Nucleus accumbens (tissue), 56 donors: ENCODE measurements at places on chromosomes 11 and 22.

DNA sequence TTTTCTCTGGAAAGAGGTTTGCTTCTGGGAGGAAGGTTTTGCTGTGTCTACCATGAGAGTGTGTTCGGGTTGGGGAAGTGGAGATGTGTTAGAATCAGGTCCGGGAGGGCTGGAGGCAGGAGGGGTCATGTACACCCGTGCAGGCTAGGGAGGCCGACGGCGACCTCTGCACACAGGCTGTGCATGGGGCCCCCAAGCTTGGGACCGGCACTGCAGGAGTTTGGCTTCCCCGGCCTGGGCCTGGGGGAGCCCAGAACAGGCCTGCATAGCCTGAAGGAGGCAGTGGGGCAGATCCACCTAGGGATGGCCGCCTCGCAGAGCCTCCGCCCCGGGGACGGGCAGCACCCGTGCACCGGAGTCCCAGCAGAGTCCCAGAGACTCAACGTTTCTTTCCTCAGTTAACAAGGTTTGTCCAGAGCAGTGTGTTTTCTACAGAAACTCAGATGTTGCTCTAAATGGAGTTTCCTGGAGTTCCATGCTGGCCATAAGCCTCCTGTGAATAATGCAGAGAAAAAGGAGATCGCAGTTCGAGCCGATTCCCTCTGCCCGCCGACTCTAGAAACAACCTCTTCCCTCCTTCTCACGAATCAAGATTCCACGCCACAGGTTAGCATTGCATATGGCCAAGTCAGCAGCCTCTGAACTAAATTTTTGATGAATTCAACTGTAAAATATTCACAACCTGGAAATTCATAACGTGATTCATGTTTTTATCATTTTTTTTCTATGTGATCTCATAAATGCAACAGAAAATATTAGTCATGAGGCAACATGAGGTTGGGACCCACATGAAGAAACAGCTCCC is 427.3 kb downstream of the BRD1 start:
- DNase-seq, result no peak

DNA sequence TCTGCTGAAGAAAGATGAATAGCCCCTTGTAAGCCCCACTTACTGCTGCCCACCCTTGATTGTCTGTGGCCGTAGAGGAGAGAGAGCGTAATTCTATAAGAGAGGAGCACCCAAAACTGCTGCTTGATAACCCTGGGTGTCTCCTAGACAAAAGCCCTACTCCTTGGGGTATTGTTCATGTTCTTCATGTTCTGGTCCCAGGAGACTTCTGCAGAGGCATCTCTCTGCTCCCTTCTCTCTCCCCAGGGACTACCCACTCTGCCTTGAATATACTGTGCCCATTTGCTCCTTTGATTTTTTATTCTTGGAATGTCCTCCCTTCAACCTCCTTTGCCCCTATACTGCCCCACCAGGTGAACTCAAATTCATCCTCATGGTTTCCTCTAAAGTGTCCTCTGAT is 417.8 kb upstream of the CADM1 start:
- DNase-seq, result no peak

DNA sequence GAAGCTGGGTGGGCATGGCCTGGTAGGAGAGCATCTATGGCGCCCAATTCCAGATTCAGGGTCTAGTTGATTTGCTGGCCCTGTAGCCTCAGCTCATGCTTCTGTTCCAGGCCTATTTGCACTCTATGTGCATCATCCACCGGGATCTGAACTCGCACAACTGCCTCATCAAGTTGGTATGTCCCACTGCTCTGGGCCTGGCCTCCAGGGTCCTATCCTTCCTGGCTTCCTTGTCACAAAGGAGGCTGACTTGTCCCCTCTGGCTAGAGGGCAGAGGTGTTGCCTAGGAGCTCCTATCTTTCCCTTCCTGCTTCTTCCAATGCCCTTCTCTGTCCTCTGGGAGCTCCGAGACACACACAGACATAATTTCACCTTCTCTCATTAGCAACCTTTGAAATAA is 21.3 kb downstream of the PIK3IP1 start:
- no peak for DNase-seq

DNA sequence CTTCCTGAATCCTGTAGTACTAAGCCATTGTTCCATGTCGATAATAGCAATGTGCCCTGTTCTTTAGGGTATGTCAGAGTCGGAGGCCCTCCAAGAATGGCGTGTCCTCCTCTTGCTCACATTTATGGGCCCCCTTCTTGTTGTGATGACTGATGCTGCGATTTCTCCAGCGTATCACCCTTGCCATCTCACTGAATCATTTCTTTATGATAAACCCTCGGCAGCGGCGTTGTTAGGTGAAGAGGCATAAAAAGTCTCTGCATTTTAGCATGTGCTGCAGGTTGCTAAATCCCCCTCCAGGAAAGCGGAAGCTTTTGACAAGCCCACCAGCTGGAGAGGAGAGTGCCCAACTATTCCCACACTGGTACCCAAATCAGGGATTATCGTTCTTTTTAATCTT is 1045.3 kb downstream of the BRD1 start:
- DNase-seq, result no peak

- DNase-seq, result no peak
These were observed 13.6 kb downstream of the MAML2 start for GRCh38 chr11:96329419-96329818.

- peak; percentile 19 for DNase-seq
These were observed 539 bp downstream of the EIF4ENIF1 start for GRCh38 chr22:31488988-31489617.

DNA sequence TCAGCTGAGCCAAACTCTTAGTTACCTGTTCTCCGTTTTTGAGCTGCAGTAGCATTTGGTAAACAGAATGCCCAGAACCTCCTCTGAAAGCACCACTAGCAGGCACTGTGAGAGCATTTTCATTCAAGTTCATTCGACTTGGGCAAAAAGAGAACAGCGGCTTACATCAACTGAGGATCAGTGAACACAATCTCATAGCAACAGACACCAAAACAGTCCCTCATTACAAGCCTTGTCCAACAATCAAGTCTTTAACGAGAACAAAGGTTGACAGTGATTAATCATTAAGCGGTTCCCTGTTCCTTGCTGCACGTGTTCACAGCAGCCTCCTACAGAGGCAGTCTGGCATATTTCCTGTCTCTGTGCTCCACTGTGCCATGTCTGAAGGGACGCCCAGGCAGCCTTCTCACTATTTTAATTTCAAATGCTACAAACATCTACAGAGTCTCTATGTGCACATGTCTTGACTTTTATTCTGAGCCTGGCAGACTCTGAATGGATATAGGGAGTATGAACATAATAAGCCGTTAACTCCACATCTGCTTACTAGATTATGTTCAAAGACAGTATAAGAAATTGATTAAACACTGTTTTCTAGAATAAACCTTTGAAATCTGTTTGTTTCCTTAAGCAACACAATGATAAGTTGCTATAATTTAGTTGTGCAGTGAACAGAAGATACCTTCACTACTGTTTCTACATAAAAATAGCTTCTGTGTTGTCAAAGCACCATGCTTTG is 88.3 kb upstream of the MTMR2 start:
- peak; percentile 53 for DNase-seq

GRCh38 chr11:89625171-89625570 is 84.9 kb upstream of the TRIM77 start:
- no peak for DNase-seq

DNA sequence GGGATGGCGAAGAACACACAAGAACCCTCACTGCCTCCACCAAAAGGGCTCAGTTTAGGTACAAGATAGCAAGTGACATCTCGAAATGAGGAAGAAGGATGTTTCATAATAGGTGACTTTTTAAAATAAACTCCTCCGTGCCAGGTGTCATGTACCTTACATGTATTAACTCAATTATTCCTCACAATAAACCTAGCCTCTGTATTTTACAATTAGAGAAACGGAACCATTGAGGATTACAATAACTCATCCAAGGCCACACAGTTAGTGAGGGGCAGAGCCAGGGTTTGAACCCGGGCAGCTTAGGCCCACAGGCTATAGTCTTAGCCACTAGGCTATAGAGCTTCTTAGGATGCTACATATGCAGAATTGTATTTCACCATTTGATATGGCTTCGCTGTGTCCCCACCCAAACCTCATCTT is 965 bp upstream of the PAMR1 start:
- DNase-seq, result no peak

GRCh38 chr11:92332986-92333385 is 108.4 kb downstream of the FAT3 start:
- no peak for DNase-seq

DNA sequence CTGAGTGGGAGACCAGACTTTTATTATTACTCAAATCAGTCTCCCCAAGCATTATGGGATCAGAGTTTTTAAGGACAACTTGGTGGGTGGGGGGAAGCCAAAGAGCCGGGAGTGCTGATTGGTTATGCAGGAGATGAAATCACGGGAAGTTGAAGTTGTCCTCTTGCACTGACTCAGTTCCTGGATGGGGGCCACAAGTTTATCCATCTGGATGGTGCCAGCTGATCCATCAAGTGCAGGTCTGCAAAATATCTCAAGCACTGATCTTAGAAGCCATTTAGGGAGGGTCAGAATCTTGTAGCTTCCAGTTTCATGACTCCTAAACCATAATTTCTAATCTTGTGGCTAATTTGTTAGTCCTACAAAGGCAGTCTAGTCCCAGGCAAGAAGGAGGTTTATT is 53.5 kb upstream of the LMO1 start:
- DNase-seq, result no peak

DNA sequence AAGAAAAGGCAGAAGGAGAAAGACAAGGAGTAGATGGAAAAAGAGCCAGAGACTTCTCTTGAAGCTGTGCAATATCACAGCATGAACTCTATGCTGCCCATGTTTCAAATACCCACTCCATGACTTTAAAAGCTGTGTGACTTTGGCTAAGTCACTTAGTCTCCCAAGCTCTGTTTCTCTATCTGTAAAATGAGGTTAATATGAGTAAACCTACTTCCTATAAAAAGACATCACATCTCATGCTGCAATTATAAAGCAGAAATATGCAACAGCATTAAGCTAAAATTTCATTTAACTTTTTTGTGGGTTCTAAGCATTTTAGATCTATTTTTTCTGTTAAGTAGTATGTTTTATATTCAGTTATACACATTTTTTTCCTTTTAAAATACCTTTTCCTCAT is 11.6 kb downstream of the DGCR2 start:
- no peak for DNase-seq

GRCh38 chr11:130677486-130678153 is 229.2 kb downstream of the ADAMTS15 start:
- DNase-seq, result no peak

DNA sequence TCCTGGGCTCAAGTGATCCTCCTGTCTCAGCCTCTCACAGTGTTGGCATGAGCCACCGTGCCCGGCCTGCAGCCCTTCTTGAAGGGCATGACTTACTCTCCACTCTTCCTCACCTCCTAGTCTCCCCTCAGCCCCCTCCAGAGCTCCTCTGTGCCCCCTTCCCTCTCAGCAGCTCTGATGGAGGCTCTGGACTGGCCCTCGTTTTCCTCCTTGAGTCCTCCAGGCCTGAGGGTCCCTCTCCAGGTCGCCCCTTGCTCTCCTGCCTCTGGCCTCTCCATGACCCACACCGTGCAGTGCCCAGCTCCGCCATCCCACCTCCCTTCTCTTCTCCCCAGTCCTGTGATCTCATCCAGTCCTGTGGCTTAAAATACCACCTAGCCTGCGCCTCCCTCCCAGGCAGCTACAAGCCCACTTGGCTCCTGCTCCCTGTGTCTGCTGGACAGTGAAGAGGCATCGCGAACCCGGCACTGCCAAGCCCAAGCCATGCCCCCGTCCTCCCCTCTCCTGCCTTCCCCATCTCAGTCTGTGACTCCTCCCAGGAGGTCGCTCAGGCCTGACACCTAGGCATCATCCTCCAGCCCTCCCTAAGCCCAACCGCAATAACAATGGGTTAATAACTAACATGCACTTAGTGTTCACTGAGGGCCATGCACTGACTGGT is 11.9 kb downstream of the KCNJ4 start:
- no peak for DNase-seq

DNA sequence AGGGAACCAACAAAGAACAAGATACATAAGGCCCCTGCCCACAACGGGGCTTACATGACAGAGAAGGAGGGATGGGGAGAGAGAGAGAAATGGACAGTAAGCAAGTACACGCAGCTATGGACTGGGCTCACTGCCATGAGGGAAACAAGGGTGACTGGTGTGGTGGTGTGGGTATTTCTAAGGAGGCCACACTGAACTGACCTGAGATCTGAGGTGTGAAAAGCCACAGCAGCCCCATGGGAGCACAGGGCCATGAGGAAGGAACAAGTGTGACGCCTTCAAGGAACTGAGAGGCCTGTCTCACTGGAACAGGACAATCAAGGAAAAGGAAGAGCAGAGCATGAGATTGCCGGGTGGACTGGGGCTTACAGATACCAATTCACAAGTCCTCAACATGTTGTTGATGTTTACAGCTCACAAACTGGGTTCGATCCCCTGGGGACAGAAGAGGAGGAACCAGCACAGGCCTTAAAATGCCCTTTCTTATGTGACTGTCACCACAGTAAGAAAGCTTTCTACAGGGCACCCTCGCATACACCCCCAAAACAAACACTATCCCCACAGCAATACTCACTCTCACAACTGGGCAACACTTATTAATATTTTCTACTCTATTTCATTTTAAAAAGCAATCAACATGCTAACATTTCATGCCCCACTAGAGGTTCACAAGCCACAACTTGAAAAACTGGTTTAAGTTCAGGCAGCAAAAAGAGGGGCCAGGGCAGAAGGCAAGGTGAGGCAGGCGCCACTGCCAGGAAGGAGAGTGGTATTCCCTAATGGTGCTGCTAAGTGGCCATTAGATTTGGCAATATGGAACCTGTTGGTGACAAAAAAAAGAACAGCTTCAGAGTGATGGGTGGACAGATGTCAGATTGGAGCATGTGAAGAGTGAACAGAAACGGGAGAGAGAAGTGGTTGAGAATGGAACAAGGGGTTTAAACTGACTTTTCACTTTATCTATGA is 39.1 kb downstream of the TCIRG1 start:
- DNase-seq, result no peak

DNA sequence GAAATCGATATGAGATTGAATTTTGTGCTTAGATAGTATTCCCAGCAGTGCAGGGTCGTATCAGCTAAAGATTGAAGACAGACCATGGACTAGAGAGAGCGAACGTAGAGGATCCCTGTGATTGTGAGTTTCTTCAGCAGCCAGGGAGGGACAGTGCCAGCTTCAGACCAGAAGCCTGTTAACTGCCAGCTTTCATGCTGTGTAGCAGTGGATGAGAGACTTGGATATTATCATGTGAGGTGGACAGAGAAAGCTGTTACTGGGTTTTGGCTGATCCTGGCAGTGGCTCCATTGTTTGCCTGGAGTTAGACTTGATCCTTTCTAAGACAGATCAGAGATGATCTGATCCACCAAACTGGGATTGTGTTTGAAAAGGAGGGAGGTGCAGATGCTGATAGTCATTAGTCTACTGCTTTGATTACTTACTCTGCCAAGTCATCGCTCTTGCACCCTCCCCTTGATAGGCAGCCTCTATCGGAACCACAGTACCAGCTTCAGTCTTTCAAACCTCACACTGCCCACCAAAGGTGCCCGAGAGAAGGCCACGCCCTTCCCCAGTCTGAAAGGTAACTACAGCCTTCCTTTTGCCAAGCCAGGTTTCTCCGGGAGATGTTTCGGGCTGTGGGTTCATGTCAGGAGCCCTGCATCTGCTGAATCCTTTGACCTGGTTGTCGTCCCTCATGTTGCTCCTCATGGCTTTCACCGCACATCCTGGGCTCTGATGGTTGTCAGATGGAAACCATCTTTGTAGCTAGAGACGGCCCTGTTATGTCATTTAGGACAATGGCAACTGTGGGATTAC is 16.2 kb downstream of the MADD start:
- no peak for DNase-seq

GRCh38 chr11:128732471-128733277 is 38.8 kb downstream of the FLI1 start:
- DNase-seq, result no peak

GRCh38 chr11:21421711-21422329 is 752.4 kb downstream of the NELL1 start:
- no peak for DNase-seq

GRCh38 chr22:25564320-25564978 is at the start of gene GRK3:
Gene GRK3 (plus strand): TSS chr22:25564675. CDS start chr22:25565041, 366 bp downstream.
- DNase-seq, result peak; percentile 76
